Osteocyte (in vitro differentiated cells): ENCODE measurements at places on chromosomes 2 and 18. TPM values are rescaled to one million over a fixed set of nuclear protein-coding genes. Genes with fewer than 3 reads are reported as not detected.

DNA sequence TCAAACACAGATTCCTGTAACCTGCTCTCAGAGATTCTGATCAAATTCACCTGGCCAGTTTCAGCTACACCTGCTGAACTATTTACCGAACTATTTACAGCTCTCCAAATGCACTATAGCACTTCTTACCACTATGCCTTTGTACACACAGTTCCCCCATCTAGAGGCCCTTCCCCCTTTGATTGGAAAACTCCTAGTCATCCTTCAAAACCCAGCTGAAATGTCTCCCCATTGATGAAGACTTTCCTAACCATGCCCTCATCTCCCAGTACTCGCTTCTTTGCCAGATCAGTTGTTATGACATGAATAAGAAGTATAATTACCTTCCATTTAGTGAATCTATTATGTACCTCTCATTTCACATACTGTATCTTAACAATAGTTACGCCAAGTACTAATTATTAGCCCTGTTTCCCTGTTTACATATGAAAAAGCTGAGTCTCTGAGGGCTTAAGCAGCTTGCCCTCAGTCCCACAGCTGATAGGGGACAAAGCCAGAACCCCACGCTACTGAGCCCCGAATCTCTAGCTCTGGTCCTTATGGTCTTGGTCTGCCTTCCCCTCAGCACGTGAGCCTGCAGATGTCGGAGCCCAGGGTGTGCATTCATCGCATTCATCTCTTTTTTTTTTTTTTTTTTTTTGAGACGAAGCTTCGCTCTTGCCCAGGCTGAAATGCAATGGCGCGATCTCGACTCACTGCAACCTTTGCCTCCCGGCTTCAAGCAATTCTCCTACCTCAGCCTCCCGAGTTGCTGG lies 64.7 kb upstream of the ASAP2 start:
- DNase-seq = no peak

TFPI gene
- 325 and 334 TPM in 2 replicates for total RNA-seq

EN1 gene
- total RNA-seq = not detected in 2 replicates

DRC1 gene
- total RNA-seq = not detected in 2 replicates

ADI1 gene
- 48.5 and 54.0 TPM in 2 replicates for total RNA-seq
